ENCODE measurements at places on chromosomes 6 and 20.

DNA sequence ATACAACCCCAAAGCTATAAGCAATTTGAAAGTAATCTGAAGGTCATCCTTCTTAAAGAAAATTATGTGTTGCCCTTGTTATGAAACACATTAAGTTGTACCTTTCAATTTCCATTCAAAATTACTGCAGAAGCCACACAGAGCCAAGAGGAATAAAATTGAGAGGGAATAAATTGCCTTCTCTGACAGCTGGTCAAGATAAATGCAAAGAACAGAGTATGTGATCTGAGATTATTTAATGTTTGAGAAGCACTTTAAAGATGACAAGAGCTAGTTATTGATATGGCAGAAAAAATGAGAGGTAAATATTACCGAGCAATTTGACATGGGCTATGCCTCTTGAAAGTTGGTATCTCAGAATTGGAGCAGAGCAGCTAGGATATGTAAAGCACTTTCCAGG, 61.6 kb downstream of the TRDN start:
- no peak for DNase-seq

GRCh38 chr20:5822569-5822968, 72.4 kb downstream of the SHLD1 start:
- DNase-seq: no peak

GRCh38 chr6:45477790-45478189, 100.1 kb upstream of the SUPT3H start:
- DNase-seq: no peak

DNA sequence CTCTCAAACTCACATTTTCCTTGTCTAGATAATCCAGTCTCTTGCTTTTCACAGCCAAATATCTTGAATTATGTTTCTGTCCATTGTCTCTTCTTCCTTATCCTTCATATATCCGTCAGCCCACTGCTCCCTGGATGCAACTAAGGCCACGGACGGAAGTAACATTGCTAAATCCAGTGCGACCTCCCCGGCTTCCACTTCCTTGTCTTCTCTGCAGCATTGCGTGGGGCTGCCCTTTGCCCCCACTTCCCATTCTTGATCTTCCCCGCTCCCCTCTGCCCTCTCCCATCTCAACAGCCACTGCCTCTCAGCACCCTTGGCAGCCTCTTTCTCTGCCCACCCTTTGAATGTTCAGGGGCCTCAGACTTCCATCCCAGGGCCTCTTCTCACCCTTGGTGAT, 190.4 kb upstream of the UST start:
- DNase-seq: no peak

DNA sequence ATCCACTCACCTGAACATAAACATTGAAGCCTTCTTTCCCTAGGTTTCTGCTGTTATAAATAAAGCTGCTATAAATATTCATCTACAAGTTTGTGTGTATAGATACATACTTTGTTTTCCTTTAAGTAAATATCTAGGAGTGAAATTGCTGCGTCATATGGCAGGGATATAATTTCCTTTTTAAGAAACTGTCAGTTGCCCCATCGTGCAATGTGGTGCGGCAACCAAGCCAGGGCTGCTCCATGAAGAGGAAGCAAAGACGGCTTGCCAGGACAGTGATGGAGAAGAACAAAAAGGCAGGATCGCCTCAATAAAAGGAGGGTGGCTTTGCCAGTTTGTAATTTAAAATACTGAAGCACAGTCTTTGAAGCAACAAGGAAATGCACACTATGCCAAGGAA, 36.6 kb downstream of the CITED2 start:
- DNase-seq: no peak

DNA sequence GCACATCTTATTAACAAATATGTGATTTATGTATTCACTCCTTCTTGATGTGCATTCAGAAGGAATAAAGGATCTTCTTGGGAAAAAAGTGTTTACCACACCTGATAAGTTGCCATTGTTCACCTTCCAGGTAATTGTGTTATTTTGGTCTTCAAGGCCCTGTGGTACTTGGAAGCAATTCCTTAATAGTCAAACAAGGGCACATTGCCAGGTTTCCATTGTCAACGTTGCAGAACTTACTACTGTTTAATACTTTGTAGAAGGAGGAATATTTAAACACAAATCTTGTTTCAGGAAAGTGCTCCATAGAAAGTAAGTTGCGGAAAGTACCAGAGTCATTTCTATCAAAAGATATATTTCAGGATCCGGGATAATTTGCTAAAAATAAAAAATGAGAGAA, 129.5 kb upstream of the SGK1 start:
- DNase-seq: no peak
